ENCODE measurements at places on chromosomes 1 and 21.

GRCh38 chr1:41952208-41952607 is 33.5 kb upstream of the HIVEP3 start:
- ATAC-seq: no peak

DNA sequence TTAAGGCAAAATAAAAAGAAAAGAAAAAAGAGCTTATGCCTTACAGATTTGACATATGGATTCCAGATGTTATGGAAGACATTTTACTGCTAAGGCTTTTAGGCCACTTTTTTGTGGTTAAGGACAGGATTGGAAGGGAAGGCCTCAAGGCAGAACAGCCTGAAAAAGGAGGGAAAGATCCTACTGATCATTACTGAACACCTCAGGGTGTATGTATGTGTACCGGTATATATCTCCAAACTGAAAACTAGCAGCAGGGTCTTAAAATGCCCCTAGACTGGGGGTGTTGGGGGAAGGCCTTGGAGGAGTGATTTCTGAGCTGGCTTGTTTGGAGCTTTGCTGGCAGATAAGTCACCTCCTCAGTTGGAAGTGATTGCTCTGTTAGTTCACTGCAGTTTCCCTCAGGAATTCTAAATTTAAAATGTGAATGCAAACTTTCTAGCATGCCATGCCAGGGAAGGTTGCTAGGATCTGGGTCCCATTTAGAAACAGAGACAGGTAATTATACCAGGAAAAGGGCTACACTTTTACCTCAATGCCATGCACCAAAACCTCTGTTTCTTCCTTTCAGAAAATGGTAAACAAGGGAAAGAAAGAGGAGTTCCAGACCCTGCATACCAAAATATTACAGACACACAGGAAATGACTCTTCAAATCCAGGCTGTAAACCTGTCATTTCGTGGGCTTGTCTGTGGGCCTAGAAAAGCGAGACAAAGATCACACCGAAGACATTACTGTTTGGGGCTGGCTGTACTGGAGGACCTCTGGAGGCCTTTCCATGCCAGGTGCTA is 15.0 kb downstream of the C1orf52 start:
- no peak for ATAC-seq

DNA sequence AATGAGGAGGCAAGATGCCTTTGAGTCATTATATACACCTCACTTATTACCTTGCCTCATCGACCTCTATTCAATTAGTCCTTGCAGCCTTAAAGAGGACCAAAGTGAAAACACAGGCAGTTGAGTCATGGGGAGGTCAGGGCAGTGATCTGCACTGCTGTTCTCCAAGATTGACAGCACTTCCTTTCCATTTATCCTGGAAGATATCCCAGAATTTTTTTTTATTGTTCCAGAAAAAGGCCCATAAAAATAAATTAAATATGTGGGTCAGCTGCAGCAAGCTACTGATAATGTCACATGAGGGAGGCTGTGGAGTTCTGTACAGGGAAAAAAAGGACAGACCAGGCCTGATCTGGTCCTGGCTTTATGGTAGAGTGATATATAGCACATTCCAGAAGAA is 33.2 kb upstream of the CDC42BPA start:
- no peak for ATAC-seq

- no peak for ATAC-seq
Observed at GRCh38 chr21:41900401-41900800, 21.3 kb upstream of the PRDM15 start.

GRCh38 chr1:27928216-27928954 is 6.4 kb upstream of the SMPDL3B start:
- no peak for ATAC-seq

DNA sequence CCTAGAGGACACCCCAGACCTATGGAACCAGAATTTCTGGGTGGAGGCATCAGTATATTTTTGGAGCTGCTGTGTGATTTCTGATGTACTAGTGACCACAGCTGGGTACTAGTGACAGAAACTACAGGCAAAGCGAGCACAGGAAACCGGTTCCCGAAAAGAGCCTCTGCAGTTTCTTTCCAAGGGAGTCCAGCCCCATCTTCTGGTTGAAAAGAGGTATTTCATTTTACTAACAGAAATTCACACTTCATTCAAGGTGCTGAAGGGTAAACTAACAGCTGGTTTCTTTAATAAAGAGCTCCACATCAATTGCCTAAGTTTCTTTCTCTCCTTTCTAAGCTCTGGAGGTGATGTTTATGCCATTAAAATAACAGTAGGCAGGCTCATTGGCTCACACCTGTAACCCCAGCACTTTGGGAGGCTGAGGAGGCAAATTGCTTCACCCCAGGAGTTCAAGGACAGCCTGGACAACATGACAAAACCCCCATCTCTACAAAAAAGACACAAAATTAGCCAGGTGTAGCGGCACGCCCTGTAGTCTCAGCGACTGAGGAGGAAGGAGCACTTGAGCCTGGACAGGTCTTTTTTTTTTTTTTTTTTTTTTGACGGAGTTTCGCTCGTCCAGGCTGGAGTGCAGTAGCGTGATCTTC is 22.0 kb downstream of the THAP3 start:
- no peak for ATAC-seq

GRCh38 chr1:107926436-107927080 is 38.4 kb downstream of the VAV3 start:
- ATAC-seq: peak; percentile 16

- ATAC-seq: peak; percentile 97
Observed at GRCh38 chr21:35932232-35932911, 128.0 kb downstream of the SETD4 start.

DNA sequence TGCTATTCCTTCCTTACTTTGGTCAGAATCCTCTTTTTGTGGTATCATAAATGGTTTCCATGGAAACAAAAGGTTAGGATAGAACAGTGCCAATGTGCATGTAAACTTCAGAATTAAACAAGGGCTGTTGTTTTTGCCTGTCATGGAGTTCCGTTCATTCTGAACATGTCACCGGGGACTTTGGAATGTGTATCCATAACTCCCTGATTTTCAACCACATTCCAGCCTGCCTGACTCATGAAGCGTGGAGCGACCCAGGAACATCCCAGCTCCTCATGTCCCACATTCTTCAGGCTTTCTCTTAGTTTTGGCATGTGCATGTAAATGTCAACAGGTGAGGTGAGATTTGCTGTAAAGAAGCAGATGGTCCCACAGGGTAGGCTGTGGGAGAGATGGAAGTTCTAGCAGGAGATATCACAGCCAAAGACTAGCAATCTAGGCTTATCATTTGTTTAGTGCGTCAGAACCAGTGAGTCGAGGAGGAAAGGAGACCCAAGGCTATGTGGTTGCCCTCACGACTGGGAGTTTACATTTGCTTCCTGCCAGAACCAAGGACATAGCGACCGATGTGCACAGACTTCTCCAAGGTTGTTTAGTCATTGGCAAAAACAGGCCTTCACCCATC is 23.0 kb upstream of the DNAJC11 start:
- no peak for ATAC-seq

DNA sequence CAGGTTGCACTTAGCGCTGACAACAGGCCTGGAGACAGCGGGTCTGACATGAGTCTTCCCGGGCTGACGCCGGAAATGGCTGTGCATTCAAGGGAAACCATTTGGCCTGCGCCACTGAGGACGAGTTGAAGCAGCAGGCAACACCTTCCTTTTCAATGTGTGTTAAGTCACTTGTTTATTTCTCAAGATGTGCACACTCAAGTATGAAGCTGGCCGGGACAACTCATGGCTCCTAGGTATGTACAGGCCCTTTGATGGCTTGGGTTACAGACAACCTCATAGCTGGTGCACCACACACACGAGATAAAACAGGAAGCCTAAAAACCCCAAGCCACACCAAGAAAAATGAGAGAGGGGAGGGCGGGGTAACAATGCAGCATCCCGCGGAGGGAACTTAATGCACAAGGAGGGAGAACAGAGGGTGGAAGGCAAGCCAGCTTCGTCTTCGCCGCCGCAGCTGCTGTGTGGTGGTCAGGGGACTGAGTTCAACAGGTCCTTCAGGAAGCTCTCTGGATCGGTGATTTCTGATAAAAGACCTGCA is 118.0 kb upstream of the IFFO2 start:
- ATAC-seq: no peak

DNA sequence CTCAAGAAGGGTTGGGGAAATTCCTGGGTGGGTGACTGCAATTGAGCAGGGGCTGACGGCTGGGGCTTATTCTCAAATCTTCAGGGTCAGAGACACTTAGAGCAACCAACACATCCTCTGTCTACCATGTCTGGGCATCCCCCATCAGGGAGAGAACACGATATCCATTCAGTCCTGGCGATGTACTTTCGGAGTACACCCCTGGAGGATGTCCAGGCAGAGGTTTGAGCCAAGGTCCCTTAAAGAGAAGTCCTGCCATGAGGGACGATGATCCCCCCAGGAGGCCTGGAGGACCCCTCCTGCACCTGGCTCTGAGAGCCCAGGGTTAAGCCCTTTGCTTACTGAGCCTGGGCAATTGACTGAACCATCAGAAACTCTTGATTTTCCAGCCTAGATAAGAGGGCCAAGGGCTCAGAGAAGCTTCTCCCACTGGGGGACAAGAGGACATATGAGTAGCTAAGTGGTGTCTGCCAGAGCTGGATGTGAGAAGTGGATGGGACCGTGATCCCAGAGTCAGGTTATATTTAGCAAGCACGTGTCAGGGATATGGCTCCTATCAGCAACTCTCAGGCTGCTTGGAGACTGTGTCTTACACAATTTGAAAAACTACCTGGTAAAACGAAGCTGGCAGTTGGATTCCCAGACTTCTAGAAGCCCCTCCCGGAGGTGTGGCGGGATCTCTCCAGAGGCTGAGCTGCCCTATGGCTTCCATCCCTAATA is 253.3 kb upstream of the VAMP3 start:
- ATAC-seq: no peak

DNA sequence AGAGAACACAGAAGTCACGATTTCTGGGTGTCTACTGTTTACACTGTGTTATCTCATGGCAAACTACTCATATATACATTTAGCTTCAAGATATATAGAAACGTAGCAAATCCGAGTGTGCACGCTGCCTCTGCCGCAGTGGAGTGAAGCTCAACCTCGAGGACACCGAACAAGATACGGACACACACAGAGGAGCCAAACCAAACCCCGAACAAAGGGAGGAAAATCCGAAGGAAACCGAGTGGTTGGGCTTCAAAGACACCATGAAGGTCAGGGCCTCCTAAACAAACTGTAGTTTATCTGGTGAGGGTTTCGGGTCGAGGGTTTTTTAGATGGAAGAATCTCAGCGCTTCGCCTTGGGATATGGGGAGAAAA is 34.5 kb downstream of the SLC45A1 start:
- ATAC-seq: no peak

DNA sequence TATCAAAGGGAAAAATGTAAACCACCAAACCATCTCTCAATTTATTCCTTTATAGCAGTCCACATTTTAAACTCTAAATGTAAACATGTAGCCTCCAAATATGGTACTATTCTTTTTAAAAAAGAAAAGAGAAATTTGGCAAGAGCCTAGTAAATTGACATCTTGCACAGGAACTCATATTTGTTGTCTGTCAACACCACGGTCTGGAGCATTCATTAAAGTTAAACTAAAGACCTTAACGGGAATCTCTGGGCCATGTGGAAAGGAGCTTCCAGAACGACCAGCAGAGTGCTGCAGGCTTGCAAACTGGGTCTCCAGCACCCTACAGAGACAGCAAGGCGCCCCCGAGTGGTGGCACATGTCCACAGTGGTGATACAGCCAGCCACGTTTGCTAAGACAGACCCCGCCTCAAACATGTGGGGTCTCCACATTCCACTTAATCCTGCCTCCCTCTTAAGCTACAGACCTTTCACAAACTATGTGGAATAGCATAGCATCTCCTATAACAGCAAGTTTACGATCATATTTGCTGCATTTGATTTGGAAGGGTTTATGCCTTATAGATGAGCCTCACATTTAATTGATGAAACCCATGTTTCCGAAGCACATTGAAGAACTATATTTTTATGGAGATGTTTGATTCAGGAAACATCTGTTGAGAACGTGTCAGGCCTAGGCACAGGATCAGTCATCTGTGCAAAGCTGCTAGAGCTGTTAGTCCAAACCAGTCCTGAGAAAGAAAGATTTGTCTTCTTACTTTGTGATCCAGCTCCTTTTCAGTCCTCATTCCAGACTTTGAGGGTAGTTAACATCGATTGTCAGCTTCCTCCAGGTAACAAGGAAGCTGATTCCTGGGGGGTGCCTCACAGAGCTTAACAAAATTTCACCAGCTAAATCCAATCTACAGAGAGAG is 96.4 kb upstream of the BACE2 start:
- ATAC-seq: no peak

DNA sequence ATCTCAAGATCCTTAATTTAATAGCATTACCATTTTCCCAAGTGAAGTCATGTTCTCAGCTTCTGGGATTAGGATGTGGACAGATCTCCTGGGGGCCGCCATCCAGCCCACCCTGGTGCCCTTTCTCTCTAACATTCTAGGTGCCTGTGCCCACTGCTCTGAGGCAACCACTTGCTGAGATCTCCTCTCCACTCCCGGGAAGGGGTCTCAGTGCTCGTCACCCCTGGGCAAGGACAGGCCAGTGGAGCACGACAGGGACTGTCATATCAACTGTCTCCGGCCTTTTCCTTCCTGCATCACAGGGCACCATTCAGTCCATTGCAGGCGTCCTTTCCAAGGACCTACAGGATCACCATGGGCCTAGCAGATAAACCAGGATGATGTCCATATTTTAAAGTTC is 304.8 kb downstream of the AJAP1 start:
- ATAC-seq: no peak

- no peak for ATAC-seq
Observed at GRCh38 chr1:220891224-220892085, 12.2 kb downstream of the HLX start.

DNA sequence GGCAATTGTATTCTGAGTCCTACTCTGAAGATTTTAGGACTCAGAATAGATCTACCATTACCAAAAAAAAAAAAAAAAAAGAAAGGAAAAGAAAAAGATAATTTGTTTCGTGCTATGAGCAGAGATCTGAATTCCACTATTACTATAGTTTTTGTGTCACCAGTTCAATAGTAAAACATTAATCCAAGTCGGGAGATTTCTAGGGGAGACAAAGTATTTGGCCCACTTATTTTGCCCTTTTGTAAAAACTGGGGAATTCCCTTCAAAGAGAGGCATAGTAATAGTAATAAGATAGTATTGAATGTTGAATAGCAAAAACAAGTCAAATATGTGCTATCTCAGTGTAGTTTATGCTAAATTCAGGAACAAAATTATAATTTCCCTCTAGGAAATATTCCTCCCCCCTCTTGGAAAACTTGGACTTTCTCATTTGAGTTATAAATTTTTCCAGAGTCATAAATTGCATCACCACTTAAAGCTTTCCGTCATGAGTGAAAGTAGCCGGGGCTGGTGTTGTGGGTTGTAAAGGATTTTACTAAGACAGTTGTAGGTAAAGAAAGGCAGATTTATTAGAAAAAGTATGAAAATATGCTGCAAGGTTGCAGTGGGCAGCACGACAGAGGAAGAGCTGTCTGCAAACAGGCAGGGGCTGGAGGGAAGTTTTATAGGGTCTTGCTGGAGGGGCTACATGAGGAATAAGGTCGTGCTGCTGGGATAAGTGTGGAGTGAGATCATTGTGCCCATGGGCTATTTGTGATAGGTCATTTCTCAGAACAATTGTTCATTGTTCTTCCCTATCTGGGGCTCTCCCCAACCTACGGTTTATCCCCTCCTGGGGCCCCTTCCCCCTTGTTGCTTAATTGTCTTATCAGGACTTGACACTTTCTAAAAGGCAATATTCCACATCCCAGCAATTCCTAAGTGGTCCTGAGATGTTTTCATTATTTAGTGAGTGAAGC is 1009.9 kb downstream of the PLA2G4A start:
- no peak for ATAC-seq

All from stimulated activated memory B cell treated with anti-CD40 and anti-IgM and Interleukin-4, amounts not matched to agents 10 μg/mL and 1 μg/mL and 100 μg/mL, for 72 hours (primary cell).